NCI-H187 treated with DMSO at 0.1 percent for 48 hours (cell line): ENCODE measurements at places on chromosomes 2 and 18.

GRCh38 chr18:60506682-60507081 lies 134.1 kb upstream of the MC4R start:
- no peak for DNase-seq

- DNase-seq = no peak
Observed at GRCh38 chr2:209458008-209458979, 34.4 kb downstream of the MAP2 start.

DNA sequence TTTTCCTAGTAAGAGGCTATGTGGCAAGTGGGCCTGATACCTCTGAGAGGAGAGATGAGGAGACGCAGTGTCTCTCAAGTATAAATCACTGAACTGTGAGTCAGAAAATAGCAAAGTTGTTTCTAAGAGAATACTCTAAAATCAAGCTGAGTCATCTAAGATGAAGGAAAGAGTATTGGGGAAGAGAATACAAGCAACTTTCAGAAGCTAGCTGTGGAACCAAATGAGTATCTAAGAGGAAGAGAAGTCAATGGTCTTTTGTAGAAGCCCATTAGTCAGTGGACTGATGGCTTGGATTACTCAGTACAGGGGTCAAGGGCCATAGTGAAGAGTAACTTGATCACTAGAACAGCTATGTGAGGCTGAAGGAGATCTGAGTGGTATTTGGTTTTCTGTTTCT lies 2.7 kb upstream of the DCC start:
- no peak for DNase-seq

- peak; percentile 3 for DNase-seq
Observed at GRCh38 chr2:105114551-105114950, 76.7 kb downstream of the MRPS9 start.

DNA sequence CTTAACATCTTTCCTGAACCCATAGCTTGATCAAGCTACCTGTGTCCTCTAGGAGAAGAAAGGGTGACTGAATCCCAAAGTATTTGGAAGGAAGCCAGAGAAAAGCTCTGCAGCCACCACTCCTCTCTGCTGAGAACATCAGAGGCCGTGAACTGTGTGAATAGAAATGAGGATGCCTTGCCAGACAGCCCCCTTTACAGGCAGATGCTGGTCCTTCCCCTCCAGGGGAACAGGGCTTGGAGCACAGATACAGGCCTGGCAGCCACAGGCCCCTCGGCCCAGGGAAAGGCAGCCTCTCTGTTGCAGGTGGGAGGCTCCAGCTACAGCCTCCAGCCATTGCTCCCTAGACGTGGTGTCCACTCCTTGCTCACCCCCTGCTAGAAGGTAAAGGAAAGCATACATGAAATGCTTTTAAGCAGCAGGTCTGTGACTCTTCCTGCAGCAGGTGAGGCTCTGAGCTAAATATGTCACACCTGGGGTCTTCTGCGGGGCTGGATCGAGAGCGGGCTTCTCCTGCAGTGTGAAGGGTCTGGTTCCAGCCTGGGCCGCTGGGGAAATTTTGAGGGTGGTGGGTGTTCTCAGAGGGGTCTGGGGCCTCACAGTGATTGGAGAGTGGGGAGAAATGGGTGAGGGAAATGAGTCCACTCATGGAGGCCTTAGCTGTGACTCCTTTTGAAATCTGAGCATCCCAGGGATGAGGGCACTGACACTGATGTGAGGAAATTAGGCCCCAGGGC lies 234.0 kb downstream of the KLHL29 start:
- no peak for DNase-seq

- DNase-seq = no peak
Observed at GRCh38 chr2:36554531-36554930, 43.4 kb downstream of the FEZ2 start.

DNA sequence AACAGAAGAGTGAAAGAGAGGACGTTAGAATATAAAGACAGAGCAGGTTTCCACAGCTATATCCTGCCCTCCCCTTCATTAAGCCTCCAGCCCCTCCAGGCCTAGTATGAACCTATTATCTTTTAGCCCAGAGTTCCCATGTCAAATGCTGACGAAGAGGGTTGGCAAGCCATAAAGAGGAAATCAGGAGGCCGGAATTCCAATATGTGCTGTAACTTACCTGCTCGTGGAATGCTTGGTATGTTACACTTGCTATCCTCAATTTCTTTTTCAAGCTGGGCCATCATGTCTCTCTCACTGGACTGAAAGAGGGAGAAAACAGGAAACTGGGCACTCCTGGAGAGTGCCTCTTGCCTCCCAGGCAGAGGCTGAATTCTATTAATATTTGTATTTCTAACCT lies 264.1 kb downstream of the TRIB2 start:
- DNase-seq = no peak

GRCh38 chr2:236814593-236814992 lies 245.0 kb downstream of the ACKR3 start:
- DNase-seq = no peak

GRCh38 chr2:45962177-45962921 lies 310.9 kb downstream of the PRKCE start:
- DNase-seq = no peak

DNA sequence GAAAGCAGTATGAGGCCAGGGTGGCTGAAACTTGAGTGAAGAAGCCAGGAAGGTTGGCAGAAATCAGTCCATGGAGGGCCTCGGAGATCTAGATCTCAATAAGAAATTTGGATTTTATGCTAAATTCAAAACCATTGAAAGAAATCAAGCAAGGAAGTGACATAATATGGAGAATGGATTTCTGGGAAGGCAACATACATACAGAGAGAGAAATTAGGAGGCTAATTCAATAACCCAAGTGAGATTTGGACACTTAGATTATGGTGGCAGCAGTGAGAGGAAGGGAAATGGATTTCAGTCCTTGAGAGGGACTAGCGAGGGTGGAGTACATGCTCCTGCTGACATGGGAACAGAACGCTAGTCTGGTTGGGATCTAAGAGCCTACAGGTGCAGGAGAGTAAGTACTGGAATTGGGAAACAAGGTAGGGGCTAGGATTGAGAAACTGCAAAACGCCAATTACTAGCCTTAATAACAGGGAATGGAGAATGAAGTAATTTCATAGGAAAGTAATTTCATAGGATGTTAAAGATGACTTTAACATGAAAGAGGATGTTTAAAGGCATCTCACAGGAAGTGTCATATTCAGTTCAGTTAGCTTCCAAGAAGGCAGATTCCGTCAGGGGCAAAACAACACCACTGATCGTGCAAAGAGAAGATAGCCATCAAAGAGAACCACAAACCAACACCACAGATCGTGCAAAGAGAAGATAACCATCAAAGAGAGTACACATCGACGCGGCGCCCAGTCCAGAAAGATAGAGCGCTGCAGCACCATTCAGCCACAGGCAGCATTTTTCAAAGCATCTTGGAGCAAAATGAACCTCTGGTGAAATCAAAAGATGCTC lies 27.2 kb downstream of the CDKL4 start:
- DNase-seq = no peak
